ENCODE measurements at places on chromosomes 3 and 15.

DNA sequence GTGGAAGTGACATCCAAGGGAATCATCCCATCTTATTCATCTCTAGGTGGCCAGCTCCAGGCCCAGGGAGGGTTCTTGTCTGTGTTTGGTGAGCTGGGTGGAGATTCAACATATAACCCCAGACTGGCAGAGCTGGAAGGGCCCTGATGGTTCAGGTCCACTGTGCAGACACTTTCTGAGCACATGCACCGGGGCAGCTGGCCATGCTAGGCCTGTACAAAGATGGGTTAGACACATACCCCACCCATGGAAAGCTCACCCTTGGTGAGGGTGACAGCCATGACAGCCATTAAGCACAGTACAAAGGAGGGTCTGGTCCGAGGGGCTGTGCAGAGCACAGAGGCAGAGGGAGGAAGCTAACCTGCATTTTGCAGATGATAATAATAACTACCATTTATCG is 100.4 kb downstream of the CORO2B start:
- DNase-seq = no peak

- no peak for DNase-seq
These were observed 14.0 kb downstream of the AAGAB start for GRCh38 chr15:67240235-67241131.

DNA sequence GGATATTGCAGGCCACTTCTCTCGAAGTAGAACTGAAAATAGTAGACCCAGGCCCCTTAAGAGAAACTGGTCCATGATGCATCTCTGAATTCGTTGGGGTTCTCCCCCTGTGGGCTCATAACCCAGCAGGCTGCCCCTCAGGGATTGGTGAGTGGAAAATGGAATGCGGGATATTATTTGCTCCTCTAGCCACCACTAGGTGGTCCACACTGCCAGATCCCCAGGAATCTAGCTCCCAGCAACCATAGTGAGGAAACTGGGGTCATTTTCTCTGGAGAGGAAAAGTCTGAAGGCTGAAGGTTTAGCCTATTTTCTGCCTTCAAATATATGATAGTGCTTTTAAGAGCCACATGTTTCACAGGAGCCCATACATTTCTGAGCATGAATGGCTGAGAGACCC is 6.7 kb downstream of the CX3CR1 start:
- no peak for DNase-seq

DNA sequence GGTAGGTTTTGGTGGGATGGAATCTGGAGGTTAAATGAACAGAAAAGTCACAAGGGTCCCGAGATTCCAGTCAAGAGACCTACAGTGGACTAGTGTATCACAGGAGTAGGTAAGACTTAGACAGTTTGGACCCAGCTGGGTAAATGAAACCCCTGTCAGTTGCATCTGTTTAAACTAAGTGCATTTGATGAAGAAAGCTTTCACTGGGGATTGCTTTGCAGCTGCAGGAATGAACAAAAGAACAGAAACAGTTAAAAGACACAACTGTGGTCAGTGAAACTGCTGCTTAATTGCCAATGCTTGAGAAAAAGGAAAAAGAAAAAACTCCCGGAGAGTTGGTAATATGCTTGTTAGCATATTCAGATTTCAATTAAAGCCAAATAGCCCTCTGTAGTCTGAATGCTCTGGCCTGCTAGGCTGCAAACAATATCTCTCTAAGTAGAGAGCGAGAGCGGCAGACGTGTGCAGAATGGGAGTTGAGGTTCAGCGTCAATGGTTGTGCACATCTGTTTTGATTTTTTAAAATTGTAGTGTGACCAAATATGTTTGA is 37.1 kb downstream of the OXNAD1 start:
- DNase-seq = no peak

- no peak for DNase-seq
These were observed 149.6 kb downstream of the AGBL1 start for GRCh38 chr15:86229306-86229705.

GRCh38 chr15:27867861-27868260 is 231.3 kb downstream of the OCA2 start:
- DNase-seq = no peak

DNA sequence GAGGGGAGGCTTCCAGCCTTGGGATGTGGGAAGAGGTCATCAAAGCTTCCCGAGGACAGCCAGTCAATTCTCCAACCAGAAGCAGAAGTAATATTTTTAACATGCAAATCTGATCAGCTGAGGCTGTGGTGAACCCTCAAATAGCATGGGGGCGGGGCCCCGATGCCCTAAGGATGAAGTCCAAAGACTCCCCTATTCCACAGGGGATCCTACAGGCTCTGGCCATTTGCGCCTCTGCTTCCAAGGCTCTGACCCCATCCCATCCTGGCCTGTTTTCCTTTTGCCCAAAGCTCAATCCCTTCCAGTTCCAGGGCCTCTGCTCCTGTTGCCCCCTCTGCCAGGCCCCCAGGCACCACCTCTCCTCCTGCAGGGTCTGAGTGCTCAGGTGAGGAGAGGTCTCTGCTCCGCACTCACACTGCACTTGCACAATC is 6.7 kb upstream of the CSK start:
- no peak for DNase-seq
